Calu3 (cell line): ENCODE measurements at places on chromosomes 3 and 15. TPM values are rescaled to one million over a fixed set of nuclear protein-coding genes. Genes with fewer than 3 reads are reported as not detected.

DNA sequence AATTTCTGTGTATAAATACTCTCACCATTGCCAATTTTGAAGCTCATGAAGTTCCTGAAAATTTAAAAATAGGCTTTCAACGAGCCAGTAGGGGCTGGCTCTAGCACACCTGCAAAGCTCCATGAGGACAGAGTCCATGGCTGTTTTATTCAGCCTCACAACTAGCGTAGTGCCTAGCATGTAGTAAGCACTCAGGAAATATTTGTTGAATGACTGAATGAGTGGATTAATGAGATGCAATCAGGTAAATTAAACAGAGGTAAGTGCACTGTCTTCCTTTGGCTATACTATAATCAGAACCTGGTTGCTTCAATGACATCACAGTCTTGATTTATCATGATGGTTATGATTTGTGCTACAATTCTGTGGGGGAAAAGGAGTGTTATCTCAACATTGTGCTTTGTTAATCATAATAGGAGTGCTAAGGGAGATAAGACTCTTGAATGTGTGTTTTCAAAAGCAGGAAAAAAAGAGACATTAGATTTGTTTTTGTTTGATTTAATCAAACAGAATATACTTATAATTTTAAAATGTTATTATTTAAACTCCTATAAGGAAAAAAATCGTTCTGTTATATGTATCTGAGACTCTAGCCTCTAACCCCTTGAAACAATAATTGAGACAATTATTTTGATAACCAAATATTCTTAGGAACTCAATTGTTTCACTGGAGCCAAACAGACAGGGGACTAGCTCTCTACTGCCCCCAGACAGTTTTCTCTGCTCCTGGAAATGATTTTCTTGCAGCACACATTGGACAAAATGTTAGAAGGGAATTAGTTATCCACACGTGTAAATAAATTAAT, 171.7 kb upstream of the ATP11B start:
- DNase-seq: peak; percentile 32

DNA sequence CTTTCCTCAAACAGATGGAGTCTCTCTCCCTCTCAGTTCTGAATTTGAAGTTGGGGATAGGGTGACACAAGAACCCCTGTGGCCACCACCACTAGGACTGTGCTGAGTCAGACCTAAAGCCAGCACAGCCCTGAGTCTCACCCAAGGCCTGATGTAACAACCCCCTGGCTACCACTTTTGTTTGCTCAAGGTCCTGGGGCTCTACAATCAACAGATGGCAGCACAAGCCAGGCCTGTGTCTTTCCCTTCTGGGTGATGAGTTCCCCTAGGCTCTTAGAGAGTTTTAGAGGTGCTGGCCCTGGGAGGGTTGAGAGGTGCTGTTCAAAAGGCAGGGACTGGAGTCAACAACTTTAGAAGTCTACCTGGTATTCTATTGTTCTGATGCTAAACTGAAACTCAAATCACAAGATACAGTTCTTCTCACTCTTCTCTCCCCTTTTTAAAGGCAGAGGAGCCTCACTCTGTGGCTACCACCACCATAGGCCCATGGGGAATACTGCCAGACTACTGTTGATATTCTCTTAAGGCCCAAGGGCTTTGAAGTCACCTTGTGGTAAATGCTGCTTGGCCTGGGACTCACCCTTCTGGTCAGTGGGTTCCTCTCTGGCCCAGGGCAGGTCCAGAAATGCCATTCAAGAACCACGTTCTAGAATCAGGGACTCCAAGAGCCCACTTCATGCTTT, 6.5 kb downstream of the OR5K4 start:
- peak; percentile 52 for DNase-seq

- DNase-seq: no peak
These were observed 22.4 kb upstream of the RAB7A start for GRCh38 chr3:128703561-128703960.

GRCh38 chr3:99907959-99908544, 90.4 kb downstream of the CMSS1 start:
- no peak for DNase-seq

- no peak for DNase-seq
These were observed 359.6 kb upstream of the NECTIN3 start for GRCh38 chr3:110711851-110712516.

- no peak for DNase-seq
These were observed 34.1 kb downstream of the TM2D3 start for GRCh38 chr15:101618076-101618475.

- DNase-seq: no peak
These were observed 98.4 kb downstream of the IQSEC1 start for GRCh38 chr3:12974819-12975218.

GRCh38 chr15:60548101-60548500, 69.2 kb upstream of the ICE2 start:
- DNase-seq: no peak

GRCh38 chr3:127997961-127998360, 54.3 kb upstream of the SEC61A1 start:
- DNase-seq: no peak

DNA sequence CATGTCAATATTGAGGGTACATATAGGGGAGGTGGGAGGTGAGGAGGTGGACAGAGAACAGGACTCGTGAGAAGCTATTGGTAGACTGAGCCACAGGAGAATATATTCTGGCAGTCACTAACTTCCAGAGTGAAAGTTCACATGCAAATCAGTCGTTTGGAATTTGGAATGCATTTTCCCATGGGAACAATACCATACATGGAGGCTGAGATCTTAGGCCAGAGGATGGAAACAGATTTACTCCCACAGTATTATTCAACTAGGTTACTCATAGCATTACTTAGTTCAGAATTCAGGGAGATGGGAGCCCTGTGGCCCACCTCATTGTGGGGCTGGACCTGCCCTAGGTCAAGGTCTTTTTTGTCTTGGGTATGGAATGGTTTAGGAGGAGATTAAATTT, 36.4 kb upstream of the ABHD2 start:
- DNase-seq: no peak

DNA sequence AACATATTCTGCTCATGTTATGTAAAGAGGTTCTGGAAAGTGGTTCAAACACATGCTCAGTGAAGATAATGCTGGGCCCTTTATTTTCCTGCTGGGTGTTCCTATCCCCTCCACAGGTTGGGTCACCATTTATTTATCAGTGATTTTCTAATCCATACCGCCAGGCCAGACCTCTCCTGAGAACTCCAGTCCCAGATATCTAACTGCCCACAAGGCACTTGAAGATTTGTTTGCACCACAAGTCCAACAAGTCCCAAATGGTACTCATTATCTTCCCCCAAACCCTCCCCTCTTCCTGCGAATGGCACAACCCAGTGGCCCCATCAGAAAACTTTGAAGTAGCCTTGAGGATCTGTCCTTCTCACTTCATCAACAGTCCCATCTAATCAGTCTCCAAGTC, 5.4 kb downstream of the COL6A6 start:
- DNase-seq: no peak

GRCh38 chr3:160099834-160100233, 111.2 kb downstream of the IL12A start:
- DNase-seq: no peak

GRCh38 chr3:14691239-14691638, 16.3 kb downstream of the C3orf20 start:
- DNase-seq: no peak

DNA sequence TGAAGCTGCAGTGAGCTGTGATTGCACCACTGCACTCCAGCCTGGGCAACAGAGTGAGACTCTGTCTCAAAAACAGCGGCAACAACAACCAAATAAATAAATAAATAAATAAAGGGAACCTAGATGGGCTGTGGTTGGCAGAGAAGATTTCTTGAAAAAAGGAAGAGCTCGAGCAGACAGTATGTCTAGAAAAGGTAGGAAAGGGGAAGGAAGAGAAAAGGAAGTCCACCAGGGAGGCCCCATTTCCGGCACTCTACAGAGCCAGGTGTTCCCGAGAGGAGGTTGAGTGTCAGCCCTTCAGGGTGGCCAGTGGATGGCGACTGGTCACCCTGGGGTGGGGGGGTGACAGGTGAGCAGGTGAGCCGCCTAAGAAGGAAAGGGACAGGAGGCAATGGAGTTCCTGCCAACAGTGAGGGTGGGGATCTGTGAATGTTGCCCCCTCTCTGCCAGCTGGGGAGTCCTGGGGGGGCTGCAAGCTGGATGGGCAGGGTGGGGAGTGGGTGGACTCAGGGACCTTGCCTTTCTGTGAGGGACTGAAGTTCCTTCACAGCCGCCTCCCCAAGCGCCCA, 14.8 kb downstream of the PAQR5 start:
- no peak for DNase-seq

DNA sequence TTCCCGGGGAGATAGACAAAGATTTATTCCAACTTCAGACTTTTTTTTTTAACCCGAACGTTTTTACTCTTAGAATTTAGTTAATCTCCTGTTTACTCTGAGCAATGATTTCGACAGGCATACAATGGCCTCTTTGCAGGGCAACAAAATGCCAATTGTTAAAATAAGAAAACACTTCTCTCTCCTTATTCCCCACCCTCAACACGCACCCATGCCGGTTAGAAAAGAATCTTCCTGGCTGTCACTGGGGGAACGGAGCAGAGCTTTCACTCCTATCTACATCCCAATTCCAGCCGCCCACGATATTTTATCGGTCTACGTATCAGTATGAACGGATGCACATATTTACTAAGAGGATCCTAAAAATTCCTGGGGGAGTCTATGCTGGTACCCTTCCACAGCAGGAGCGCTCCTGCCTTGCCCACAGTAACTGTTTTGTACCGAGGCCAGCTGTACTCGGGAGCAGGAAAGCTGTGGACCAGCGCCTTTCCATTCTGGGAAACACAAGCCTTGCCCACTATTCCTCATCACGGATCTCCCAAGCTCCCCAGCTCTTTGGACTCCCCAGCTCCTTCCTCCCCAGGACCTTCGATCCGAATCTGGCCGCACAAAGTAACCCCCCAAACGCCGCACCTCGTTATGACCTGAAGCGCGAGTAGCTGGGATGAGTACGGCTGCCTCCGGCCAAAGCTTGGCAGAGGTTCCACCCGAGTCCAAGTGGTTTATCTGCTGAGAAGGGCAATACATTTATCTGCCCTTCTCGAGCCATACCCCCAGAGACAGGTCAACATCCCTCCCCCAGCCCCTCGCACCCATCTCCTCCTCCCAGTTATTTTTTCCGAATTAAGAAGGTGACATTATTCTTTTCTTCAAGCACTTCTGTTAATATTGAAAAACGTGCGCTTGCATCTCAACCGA, 2.2 kb upstream of the FOXB1 start:
- no peak for DNase-seq

GRCh38 chr15:92843814-92844213, 56.3 kb upstream of the CHD2 start:
- DNase-seq: no peak

RHO gene
- not detected in 2 replicates for total RNA-seq

IL20RB gene
- 8.5 and 12.0 TPM in 2 replicates for total RNA-seq

LACTB gene
- total RNA-seq: 16.1 and 17.3 TPM in 2 replicates

ALDH1A2 gene
- total RNA-seq: 219 and 231 TPM in 2 replicates

MEF2A gene
- total RNA-seq: 33.6 and 35.0 TPM in 2 replicates

SLC6A11 gene
- not detected in 2 replicates for total RNA-seq

COLQ gene
- 1.3 and 1.7 TPM in 2 replicates for total RNA-seq

CCR4 gene
- total RNA-seq: not detected in 2 replicates
